ENCODE measurements at places on chromosomes 7 and 10.

DNA sequence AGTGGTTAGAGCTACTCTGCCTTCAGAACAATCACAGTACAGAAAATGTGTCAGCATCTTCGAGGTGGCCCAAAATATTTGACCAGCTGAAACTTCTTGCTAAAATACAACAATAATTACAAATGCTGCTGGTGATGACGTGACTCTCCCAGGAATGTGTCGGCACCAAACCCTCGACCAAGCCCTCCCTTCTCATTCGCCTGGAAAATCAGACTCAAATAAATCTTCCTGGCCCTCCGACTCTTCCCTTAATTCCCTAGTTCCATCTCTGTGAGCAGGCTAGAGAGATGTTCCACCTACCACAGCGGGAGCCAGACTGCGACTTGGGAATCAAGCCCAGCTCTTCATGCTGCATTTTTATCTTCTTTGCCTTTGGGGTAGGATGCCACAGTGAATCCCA is 4.1 kb downstream of the PRSS2 start:
- peaks cover 18% of the 10 kb centered on the region for H3K4me1 ChIP-seq
- no peak overlapping the region for H3K27ac ChIP-seq
- H3K36me3 ChIP-seq, result no peaks in the 10 kb centered on the region
- no peak for DNase-seq

DNA sequence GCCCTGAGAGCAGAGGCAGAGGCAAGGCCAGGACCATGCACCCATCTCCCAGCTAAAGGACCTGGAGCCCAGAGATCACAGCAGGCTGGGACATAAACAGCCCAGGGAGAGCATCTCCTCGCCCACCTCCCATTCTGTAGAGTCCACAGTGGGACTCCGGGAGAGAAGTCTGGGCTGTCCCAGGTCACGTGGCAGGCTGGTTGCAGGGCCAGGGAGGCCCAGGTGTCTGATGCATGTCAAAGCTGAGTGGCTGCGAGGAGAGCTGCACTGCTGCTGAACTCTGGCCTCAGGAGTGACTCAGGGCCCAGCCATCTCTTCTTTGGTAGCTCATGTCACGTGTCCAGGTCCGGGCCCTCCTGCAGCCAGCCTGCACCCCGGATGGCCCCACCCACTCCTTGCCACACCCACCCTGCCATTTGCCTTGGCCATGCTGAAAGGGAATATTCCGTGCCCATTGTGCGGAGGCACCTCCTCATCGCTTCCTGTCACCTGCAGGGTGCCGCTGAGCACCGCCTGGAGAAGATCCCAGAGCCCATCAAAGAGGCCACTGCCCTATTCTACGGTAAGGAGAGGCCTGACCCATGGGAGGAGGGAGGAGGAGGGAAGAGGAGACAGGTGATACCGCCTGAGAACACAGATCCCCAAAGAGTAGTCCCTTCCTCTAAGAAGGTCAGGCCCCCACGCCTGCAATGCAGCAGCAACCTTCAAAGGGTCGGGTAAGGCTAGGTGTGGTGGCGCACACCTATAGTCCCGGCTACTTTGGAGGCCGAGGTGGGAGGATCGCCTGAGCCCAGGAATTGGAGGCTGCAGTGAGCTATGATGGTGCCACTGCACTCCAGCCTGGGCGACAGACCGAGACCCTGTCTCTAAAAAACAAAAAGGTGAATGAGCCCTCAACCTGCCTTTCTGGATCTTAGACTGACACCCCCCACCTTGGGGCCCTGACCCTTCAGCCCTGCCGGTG is 12.6 kb upstream of the SH2B2 start:
- no peak for DNase-seq
- H3K4me1 ChIP-seq, result no peaks in the 10 kb centered on the region
- no peak overlapping the region for H3K4me3 ChIP-seq
- H3K36me3 ChIP-seq, result no peaks in the 10 kb centered on the region
- no peaks in the 10 kb centered on the region for H3K27me3 ChIP-seq

DNA sequence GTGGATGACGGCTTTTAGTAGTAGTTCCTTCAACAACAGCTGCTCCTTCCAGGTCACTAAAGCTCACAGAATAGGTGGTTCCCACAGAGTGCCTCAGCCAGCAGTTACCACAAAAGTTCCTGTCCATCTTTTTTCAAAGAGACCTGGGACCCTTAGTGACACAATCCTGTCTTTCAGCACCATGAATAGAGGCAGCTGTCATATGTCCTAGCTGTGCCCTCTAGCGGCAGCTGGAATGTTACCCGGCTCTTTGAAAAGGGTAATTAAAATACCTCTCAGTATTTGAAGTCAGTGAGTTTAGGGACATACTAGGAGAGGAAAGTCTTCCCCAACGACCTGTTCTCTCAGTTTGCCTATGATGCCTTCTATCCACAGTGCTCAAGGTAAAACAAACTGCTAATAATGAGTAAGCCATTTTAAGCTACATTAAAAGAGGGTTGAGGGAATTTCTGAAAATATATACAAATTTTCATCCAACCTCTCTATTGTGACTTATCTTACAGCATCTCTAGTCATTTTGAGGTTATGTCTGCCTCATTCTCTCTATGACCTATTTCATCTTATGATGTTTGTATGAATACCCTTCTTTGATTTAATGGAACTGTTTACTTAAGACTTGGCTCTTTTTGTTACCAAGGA is 290.8 kb downstream of the NXPH1 start:
- no peaks in the 10 kb centered on the region for H3K27me3 ChIP-seq
- H3K4me3 ChIP-seq, result no peak overlapping the region
- H3K36me3 ChIP-seq, result no peaks in the 10 kb centered on the region
- peak; percentile 1 for DNase-seq
- no peaks in the 10 kb centered on the region for H3K4me1 ChIP-seq

- H3K4me1 ChIP-seq, result no peaks in the 10 kb centered on the region
- H3K4me3 ChIP-seq, result no peak overlapping the region
- peaks cover 2% of the 10 kb centered on the region for H3K27me3 ChIP-seq
- no peaks in the 10 kb centered on the region for H3K36me3 ChIP-seq
These were observed 121.0 kb downstream of the AKR1D1 start for GRCh38 chr7:138196971-138197896.

DNA sequence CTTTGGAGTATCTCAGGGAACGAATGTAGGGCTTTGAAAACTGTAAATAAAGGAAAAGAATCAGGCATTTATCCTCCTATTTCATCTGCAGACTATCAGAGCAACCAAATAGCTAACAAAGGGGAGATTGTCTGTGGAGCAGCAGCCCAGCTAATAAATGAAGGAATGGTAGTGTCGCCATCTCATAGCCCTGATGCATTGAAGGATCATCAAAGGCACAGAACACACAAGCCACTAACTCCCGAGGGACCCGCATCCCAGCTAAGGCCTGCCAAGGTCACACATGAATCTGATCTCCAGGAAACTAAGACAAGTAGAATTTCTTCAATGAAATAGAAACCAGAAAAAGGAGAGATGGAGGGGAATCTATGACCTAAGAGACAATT is 38.2 kb downstream of the CALML5 start:
- no peak overlapping the region for H3K27ac ChIP-seq
- DNase-seq, result no peak
- no peaks in the 10 kb centered on the region for H3K27me3 ChIP-seq
- no peak overlapping the region for H3K4me3 ChIP-seq

DNA sequence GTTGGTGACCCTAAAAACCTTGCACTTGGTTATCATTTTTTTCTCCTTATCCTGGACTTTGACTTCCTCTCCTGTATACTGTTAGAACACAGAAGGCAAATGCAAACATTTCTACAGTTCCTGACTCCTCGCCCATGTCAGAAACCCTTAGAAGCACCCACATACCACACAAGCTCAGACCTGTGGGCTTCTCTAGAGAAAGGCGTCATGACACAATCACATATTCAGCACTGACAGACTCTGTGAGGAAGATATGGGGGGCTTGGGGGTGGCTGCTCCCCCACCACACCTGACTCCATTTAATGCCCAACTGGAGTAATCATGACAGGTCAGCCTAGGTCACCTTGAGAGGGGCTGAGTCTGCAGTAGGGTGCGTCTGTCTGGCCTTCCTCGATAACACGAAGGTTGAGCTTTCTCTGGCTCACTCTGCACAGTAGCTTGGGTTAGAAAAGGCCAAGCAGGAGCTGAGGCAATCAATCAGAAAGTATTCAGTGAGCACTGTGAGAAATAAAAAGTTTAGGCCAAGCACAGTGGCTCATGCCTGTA is 50.9 kb downstream of the CCDC3 start:
- peaks cover 3% of the 10 kb centered on the region for H3K27me3 ChIP-seq
- H3K27ac ChIP-seq, result no peak overlapping the region
- DNase-seq, result no peak
- H3K36me3 ChIP-seq, result no peaks in the 10 kb centered on the region
- H3K4me3 ChIP-seq, result no peak overlapping the region

GRCh38 chr7:78191475-78192079 is 393.0 kb downstream of the PHTF2 start:
- no peak overlapping the region for H3K27ac ChIP-seq
- peaks cover 2% of the 10 kb centered on the region for H3K27me3 ChIP-seq
- H3K4me3 ChIP-seq, result no peak overlapping the region

DNA sequence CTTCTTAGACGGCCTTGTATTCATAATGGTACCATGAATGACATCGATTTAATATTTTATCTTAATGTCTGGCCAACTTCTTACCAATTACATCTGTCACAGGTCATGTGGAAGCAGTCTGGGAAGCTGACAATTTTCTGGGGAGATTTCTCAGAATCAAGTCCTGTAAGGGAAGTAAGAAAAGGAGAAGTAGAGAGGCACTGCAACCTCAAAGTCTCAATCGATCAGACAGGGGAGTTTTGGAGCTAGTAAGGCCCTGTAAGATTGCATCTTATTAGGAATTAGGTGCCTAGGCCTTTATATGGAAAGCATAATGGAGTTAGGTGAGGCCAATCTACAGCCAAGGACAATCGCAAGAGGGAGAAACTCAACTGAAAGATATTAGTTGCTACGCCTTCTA is 694.6 kb upstream of the SORCS1 start:
- H3K36me3 ChIP-seq, result no peaks in the 10 kb centered on the region
- no peak overlapping the region for H3K4me3 ChIP-seq
- H3K4me1 ChIP-seq, result no peaks in the 10 kb centered on the region
- H3K27me3 ChIP-seq, result no peaks in the 10 kb centered on the region
- no peak for DNase-seq
- no peak overlapping the region for H3K27ac ChIP-seq

DNA sequence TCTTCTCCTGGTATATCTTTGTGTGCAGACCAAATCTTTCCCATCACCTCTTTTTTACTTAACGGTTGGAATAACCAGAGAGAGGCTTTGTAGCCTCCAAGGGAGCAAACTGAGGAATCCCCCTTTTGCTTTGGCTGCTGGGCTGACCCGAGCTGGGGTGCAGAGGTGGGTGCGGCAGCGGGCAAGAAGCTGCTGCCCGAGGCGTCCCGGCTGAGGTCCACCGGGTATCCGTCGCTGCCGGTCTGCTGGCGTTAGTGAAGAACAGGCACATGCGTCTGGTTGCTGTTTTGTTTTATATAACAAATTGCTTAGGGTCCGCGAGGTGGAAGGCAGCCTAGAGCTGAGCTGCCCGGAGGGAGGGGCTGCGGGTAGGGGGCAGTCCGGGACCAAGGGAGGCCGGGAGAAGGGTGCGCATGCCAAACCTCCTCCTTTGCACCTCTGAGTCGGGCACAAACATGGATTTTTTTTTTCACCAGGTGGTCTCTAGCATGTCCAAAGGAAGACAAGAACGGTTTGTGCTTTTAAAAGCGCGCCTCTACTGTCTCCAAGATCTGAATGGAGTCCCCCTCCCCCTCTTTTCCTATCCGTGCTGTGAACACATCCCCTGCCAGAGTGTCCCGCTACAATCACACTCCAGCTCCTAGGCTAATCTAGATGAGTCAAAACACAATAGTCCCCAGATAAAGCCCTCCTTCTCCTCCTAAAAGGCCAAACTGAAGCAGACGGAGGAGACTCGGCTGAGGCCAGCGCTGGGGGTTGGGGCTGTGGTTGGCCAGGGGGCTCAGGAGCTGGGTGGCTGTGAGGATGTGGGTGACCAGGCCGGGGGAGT is 6.8 kb upstream of the GATA3 start:
- peaks cover 9% of the 10 kb centered on the region for H3K36me3 ChIP-seq
- peak overlapping the region; percentile 70 for H3K27ac ChIP-seq
- no peak overlapping the region for H3K4me3 ChIP-seq

- peaks cover 57% of the 10 kb centered on the region for H3K27me3 ChIP-seq
- H3K36me3 ChIP-seq, result peaks cover 5% of the 10 kb centered on the region
- peak within 1 kb of the TSS; percentile 54 for H3K4me3 ChIP-seq
- H3K4me1 ChIP-seq, result peaks cover 34% of the 10 kb centered on the region
- no peak for DNase-seq
These were observed at the start of gene MKX for GRCh38 chr10:27745732-27746396. MKX (minus strand) TSS chr10:27745819; CDS start chr10:27743415, 2,404 bp downstream.

DNA sequence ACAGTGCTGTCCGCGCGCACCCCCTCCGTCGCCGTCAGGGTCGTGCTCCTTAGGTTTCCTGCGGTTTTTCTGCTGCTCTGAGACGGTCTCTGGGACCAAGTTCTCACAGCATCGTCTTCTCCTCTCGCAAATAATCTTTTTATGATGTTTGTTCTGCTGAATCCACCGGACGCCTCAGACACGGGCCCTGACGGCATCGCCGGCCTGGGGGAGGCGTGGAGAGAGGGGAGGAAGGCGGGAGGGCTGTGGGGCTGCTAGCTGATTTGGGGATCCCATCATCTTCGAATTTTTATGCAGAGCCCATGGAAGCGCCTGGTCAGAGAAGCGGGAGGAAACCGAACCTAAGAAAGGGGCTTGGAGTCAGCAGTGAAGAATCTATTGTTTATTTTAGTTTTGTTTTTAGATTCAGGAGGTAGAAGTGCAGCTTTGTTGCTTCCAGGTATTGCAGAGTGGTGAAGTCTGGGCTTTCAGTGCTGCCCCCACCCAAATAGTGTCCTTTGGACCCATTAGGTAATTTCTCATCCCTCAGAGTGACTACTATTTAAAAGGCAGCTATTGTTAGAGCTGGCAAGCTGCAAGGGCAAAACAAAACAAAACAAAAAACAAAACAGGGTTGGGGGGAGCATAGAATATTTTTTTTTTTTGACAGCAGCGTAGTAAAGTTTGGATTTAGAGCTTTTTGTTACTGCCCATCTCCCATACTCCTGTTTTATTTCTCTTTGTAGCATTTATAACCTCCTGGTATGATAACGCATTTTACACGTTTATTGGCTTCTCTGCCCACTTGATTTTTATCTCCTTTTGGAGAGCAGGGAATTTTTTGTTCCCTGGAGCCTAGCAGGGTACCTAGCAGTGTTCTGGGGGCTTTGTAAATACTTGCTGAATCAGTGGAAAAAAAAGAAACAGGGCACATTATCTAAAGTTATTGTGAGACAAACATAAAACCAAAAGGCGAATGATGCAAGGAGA is 92.6 kb downstream of the SPAG6 start:
- H3K27ac ChIP-seq, result peak overlapping the region; percentile 96
- H3K36me3 ChIP-seq, result peaks cover 3% of the 10 kb centered on the region
- no peak for DNase-seq
- H3K4me1 ChIP-seq, result peaks cover 49% of the 10 kb centered on the region
- peak overlapping the region; percentile 91 for H3K4me3 ChIP-seq
- H3K27me3 ChIP-seq, result peaks cover 15% of the 10 kb centered on the region

- H3K27me3 ChIP-seq, result peaks cover 11% of the 10 kb centered on the region
- no peak overlapping the region for H3K27ac ChIP-seq
- H3K36me3 ChIP-seq, result no peaks in the 10 kb centered on the region
- peaks cover 17% of the 10 kb centered on the region for H3K4me1 ChIP-seq
These were observed 766.4 kb downstream of the GRID1 start for GRCh38 chr10:85600026-85600743.

All from activated T-helper 1 cell treated with anti-CD3 and anti-CD28 coated beads, Interleukin-12 subunit alpha, Interleukin-12 subunit beta, Interleukin-2, Interleukin-4 antibody, amounts not matched to agents 30 ng/mL and 10 ng/mL and 1 ng/mL, durations not matched to agents 14 hours and 24 hours and 36 hours (primary cell).